ENCODE measurements at places on chromosomes 12 and 14.

GRCh38 chr12:50581226-50582184 is 76.7 kb downstream of the DIP2B start:
- DNase-seq, result no peak

- no peak for DNase-seq
Measured at GRCh38 chr14:86462193-86462753, 932.3 kb downstream of the FLRT2 start.

- peak; percentile 2 for DNase-seq
Measured at GRCh38 chr12:21940549-21941505, at the start of gene ABCC9. TSS of gene ABCC9 (minus strand) at chr12:21941426. CDS start at chr12:21936674, 4,752 bp downstream.

DNA sequence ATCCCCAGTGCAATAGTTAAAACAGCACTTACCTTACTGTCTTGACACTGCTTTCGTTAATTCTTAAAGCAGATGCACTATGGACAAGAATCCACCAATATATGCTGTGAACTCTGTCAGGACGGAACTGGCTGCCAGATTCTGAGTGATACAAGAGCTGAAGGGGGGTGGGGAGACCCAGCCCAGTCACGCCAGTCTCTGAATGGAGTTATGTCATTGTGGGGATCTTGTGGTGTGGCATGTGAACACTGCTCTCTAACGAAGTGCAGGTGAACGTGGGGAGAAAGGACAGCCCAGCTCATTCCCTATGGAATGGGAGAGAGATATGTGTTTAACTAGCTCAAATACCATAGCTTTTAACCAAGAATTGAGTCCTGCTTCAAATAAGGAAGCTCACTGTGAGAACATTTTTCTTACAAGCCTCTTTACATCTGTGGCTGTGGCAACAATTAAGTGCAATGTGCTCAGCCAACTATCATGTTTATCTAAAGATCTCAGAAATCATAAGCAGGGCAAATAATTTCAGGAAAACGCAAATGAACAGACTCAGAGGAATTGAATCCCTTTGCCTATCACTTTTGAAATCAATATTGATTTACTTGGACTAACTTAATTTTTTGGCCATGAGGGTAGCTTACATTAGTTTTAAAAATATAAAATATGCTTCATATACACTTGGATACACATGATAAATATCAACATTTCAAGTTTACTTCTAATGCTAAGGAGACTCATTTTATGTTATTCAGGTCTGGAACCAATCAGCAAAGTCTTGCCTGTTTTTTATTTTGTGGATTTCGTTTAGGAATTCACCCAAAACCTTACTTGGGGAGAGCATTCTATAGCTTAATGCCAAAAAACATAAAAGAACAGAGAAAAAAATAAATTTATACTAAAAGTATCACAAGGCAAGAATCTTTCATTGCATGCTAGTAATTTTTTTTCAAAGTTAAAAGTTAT is at the start of gene LUM:
Gene LUM (minus strand): TSS at position 129 of the 960 bp plus-strand sequence. CDS start 2,515 bp downstream, outside the sequence.
- no peak for DNase-seq

GRCh38 chr12:105363890-105364289 is 33.4 kb downstream of the C12orf75 start:
- no peak for DNase-seq

- no peak for DNase-seq
Measured at GRCh38 chr12:69388371-69388770, 28.8 kb downstream of the YEATS4 start.

- DNase-seq, result no peak
Measured at GRCh38 chr12:113070117-113070906, 13.8 kb downstream of the DTX1 start.

DNA sequence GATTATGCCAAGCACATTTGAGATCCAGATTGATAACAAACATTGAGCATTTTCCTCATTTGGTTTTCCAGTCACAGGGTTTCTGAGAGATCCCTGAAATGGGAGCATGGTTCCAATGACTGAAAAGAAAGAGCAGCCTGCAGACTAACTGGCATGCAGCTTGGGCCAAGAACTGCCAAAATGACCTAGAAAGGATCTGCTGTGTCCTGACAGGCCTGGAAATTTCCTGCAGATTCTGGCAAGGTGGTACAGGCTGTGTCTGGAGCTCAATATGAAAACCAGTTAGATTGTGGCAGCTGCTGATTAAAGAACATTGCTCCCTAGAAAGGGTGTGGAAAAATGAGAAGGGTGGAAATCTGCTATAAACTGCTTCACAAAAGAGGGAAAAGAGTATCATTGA is 417.3 kb downstream of the IPO8 start:
- DNase-seq, result no peak

GRCh38 chr12:130428116-130428515 is 90.4 kb downstream of the PIWIL1 start:
- no peak for DNase-seq

- DNase-seq, result peak; percentile 5
Measured at GRCh38 chr12:12467688-12468261, 94.9 kb downstream of the DUSP16 start.

GRCh38 chr14:21923820-21924219 is 250.2 kb upstream of the OR4E1 start:
- peak; percentile 57 for DNase-seq

- no peak for DNase-seq
Measured at GRCh38 chr12:4734625-4735340, 14.6 kb downstream of the GALNT8 start.

DNA sequence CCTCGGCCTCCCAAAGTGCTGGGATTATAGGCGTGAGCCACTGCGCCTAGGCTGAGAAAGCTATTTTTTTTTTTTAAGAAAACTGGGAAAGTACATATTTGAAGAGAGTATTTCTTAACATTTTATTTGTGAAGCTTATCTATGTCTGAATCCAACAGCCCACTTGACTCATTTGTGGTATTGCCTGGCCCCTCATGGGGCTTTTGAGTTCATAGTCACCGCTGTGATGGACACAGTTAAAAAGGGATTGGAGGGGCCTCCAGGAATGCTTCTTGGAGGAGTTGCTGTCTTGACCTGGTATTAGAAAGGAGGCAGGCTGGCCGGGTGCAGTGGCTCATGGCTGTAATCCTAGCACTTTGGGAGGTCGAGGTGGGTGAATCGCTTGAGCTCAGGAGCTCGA is 26.5 kb downstream of the BCL7A start:
- no peak for DNase-seq

DNA sequence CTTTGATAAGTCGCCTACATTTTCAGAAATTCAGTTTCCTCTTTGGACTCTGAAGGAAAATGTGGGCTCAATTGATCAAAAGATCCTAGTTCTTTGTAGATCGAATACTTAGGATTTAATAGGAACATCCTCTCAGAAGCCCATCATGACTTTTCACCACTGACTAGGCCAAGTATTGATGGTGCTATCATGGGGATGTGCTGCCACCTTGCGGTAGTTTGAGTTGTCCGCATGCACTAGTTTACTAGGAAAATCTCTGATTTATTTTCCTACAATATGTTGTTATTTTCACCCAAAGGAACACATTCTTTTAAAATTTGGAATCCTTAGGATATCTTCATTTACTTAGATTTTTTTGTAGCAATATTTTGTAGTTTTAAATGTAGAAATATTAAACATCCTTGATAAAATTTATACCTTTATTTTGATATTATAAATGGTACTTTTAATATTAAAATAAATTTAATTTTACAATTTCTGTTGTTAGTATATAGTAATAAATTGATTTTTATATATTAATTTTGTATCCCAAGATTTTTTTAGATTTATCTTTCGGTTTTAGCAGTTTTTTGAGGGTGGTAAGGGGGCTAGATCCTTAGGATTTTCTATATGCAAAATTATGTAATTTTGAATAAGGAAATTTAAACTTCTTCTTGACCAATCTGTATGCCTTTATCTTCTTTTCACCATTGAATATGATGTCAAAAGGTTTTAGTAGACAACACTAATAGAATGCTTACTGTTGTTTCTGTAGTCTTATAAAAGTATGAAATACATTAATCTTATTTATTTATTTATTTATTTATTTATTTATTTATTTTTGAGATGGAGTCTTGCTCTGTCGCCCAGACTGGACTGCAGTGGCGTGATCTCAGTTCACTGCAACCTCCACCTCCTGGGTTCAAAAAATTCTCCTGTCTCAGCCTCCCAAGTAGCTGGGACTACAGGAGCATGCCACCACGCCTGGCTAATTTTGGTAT is 52.9 kb upstream of the OR9K2 start:
- DNase-seq, result peak; percentile 70

DNA sequence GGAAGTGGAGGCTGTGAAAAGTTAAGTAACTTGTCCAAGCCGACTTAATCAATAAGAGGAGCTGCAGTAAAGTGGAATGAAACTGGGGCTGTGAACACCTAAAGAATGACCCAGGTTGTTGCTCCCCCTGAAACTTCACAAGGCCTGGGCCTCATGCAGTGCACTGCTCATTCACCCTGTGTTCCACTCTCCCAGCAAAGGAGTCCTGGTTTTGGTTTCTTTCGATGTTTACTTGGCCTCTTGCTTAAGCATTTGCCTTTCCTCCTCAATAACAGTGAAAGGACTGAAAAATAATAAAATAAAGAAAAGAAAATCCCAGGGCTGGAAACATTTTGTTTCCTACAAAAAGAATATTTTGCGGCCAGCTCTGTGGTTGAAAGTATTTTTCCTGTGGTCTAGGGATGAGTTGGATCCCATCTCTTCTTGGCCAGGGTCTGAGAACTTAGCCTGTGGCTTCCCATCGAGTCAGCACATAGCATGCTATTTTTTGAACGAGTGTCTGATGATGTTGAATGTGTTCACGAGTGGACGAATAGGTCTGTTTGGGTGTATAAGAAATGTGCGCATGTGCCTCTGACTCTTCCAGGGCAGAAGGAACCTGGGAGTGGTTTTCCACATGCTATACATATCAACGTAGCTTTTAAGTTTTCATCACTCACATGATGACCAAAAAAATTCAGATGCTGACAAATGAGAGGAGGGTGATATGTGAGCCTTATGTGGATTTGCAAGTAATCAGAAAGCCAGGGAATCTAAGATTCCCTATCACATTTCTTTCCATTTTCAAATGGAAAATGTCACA is 349.8 kb downstream of the ZFP36L1 start:
- DNase-seq, result no peak

DNA sequence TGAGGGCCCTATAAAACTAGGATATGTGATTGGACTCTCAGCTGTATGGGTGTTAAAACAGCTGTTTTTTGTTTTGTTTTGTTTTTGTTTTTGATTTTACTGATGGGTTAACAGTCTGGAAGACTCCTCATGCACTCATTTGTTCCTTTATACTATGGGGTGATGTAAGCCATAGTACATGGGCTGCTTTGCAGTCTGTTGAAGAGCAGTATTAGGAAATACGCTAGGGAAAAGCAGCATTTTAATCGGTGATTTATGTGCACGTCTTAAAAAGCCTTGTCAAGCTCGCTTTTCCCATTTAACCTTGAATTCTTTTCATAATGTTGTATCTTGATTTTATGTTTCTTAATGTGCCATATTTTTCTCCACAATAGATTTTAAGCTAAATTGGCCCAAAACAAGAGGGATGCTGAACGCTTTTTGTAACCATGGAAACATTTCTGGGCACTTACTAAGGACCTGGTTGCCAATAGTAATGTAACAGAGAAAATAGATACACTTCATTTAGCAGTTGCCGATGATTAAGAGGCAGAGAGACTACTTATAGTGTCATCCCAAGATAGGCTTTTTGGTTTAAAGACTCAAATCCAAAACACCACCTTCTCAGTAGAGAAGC is 244.0 kb downstream of the SNAPC1 start:
- DNase-seq, result no peak

DNA sequence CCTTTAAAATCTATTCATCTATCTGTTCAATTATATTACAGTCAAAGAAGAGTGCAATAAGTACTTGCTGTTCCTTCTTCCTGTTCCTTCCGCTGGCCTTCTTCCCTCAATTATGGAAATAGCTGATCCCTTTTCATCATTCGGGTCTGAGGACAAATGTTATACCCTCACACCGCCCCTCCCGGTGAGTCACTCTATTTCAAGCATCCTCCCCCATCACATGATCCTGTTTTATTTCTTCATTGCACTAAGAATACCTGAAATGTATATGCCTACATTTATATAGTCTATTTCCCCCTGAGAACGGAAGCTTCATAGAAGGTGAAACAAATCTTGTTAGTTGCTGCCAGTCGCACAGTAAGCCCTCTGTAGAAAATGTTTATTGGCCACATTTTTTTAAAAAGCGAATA is 2.5 kb downstream of the SLC38A1 start:
- peak; percentile 66 for DNase-seq

GRCh38 chr12:33180918-33181317 is 258.7 kb downstream of the SYT10 start:
- DNase-seq, result no peak

GRCh38 chr12:112901271-112901670 is 5.5 kb upstream of the OAS1 start:
- no peak for DNase-seq

GRCh38 chr14:92774572-92774971 is 19.5 kb upstream of the GOLGA5 start:
- DNase-seq, result no peak

- DNase-seq, result no peak
Measured at GRCh38 chr12:103547376-103547775, 39.7 kb upstream of the STAB2 start.

DNA sequence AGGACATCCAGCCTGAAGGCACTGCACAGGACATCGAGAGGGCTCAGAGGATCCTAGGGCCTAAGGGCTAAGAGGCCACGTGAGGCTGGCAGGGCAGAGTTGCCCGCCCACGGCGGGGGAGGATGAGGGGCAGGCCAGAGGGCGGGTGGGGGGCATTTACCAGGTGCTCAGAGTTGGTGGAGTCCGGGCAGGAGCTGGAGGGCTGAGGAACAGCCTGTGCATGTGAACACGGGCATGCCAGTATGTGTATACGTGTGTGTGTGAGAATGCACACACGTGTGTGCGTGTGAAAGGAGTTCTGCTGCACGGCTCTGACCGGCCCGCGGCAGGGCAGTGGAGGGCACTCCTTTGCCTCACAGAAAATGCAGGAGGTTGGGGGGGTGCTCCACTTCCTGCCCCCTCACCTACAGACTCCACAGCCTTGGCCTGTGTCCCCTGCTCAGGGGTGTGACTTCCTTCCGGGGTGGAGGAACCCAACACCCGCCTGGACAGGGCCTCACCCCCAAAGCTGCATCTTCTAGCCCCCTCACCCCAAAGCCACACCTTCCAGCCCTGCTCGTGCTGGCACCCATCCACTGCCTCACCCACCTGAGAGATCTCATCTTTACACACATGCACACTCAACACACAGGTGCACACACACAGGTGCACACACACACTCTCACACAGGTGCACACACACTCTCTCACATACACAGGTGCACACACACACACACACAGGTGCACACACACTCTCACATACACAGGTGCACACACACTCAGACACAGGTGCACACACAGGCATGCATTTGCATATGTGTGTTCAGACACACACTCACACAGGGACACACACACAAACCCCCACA is 11.8 kb upstream of the GPR132 start:
- DNase-seq, result no peak

DNA sequence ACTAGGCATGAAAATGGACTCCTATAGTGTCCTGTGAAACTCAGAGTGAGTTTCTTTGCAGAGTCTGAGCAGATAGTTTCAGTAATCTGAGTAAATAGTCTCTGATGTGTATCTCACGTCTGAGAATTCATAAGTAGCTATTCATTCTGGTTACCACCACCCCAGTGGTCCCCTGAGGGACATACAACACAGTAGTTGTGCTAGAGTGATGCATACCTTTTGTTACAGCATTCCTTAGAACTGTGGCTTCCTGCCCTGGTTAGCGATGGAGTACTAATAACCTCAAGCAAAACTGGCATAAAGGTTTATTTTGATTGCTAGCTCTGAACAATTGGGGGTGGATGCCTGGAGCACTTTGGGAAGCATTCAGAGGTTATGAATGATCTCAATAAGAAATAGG is 114.7 kb downstream of the DAAM1 start:
- no peak for DNase-seq

All from stimulated activated naive CD4-positive, alpha-beta T cell (primary cell).